Brain pericyte (primary cell): ENCODE measurements at places on chromosomes 13 and 19.

GRCh38 chr13:29111446-29111845 is 291.3 kb downstream of the MTUS2 start:
- no peak for DNase-seq

GRCh38 chr19:27971071-27971470 is 1241.9 kb downstream of the UQCRFS1 start:
- DNase-seq: no peak

GRCh38 chr19:50190439-50190891 is 13.0 kb upstream of the MYH14 start:
- no peak for DNase-seq

GRCh38 chr19:4980838-4981680 is 12.1 kb downstream of the KDM4B start:
- DNase-seq: no peak

- no peak for DNase-seq
Observed at GRCh38 chr19:38068826-38069225, 155.2 kb downstream of the DPF1 start.

DNA sequence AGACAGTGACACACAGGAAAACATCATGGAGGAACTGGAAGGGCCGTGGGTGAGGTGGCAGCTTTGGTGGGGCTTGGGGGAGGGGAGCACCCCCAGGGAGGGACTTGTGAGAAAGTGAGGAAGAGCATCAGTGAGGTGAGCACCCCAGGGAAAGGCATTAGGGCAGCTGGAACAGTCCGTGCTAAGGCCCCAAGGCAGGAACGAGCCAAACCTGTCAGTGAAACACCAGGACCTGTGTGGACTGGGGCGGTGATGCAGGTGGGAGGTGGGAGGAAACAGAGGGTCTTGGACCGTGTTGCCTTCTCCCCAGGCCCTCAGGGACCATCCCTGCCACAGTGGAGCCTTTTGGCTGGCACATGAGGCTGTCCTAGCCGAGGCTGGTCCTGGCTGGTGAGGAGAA is 17.3 kb upstream of the SLC7A10 start:
- no peak for DNase-seq

GRCh38 chr19:12969292-12969988 is at the start of gene DAND5:
Gene DAND5 (plus strand): TSS chr19:12969576. CDS start chr19:12969661, 85 bp downstream.
- DNase-seq: no peak
